Mammary epithelial cell (primary cell): ENCODE measurements at places on chromosomes 1 and 21. TPM values are rescaled to one million over a fixed set of nuclear protein-coding genes. Genes with fewer than 3 reads are reported as not detected.

DNA sequence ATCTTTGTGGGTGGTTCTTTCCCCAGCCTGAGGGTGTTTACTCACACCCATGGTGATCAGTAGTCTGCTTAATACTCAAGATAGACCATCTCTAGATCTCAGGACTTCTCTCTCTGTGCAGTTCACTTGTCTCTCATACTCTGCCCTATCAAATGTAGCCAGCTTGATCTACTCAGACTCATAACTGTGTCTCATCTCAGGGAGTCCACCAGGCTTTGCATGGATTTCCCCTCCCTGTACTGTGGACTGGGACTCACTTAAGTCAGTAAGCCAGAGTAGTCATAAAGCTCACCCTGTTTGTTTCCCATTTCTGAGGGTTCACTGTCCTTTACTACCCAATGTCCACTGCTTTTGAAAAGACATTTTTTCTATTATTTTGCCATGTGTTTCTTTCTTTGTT is 41.8 kb downstream of the LYPLAL1 start:
- peak; percentile 16 for DNase-seq

GRCh38 chr1:172764378-172764777 is 105.5 kb downstream of the FASLG start:
- no peak for DNase-seq

Gene KCNK2
- total RNA-seq: not detected in 2 replicates

Gene KCNJ9
- not detected in 2 replicates for total RNA-seq

DNA sequence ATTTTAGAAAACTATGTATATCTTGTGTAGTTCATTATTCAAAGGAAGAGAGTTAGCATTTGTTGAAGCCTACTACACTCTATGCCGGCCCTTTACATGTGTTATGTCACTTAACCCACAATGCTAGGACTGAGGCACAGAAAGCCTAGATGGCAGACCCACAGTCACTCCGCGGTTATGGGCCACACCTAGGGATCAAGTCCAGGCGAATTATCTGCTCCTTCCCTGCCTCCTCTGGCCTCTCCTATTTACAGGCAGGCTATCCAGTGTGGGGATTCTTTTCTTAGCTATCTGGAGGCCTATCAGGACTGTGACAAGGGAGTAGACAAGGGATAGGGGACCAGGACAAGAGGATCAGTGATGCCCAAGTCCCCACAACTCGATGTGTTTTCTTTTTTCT is 33.0 kb downstream of the IER5 start:
- DNase-seq: no peak

DNA sequence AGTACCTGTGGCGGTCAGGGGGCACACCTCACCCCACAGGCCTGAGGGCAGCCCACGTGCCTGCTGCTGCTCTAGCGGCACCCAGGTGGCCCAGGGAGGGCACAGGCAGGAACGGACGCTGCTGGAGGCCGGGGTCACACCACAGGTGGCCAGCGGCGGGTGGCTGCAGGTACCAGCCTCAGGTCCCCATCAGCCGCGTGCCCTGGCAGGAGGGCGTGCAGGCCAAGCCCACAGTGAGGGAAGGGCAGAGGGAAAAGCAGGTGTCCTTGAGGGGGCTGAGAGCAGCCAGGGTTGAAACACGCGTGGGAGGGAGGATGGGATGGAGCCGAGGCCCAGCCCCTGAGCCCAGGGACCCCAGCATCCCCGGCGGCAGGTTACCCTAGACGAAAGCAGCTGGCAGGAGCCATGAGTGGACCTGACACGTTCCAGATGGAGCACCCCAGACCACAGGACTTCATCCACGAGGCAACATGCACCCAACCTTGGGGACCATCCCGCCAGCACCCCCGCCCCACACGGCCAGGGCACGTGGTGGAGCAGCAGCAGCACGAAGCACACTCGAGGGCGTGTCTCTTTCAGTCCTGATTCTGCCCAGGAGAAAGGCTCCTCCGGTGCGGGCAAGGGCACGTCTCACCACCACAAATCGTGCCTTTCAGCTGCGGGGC is 3.7 kb downstream of the SLC19A1 start:
- no peak for DNase-seq

DNA sequence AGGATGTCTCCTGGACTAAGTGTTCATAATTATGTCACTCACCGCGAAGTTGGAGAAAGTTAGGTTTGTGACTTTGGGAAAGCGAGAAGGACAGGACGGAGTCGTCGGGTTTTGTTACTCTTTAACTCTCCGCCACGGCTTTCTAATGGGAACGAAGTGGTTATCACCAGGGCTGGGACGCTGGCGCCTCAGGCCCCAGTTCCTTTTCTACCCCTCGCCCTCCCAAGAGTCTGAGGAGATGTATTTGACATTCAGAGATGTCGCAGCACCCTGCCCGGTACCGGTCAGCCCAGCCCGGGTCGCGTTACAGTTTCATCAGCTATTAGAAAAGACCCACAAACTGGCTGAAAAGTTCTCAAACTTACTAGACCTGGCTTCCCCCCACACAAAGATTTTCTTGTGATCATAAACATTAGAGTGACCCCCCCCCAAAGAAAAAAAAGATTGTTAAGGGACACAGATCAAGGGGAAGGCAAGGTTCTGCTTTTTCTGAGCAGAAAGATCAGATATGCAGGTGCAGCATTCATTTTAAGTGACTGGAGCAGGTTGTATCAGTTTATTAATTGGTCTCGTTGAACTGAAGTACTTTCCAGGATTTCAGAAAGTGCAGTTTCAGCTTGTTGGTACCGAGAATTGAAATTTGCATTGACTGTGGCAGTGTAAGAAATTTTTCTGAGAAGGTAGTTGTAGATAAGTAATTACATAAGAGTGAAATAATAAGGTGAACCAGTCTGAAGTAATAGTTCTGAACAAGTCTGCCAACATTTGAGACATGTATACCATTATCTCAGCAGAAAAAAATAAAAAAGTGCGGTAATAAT is 859 bp upstream of the ZBTB18 start:
- DNase-seq: no peak

- no peak for DNase-seq
These were observed 7.3 kb upstream of the TINAGL1 start for GRCh38 chr1:31568895-31569595.

DNA sequence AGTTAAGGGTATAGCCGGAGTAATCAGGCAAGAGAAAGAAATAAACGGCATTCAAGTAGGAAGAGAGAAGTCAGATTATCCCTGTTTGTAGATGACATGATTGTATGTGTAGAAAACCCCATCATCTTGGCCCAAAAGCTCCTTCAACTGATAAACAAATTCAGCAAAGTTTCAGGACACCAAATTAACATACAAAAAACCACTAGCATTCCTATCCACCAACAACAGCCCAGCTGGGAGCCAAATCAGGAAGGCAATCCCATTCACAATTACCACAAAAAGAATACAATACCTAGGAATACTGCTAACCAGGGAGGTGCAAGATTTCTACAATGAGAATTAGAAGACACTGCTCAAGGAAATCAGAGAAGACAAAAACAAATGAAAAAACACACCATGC is 45.3 kb downstream of the MAST2 start:
- DNase-seq: no peak

- no peak for DNase-seq
These were observed 1.7 kb downstream of the PKNOX1 start for GRCh38 chr21:42975886-42976608.

Gene GBP3
- total RNA-seq: 27.2 TPM

DNA sequence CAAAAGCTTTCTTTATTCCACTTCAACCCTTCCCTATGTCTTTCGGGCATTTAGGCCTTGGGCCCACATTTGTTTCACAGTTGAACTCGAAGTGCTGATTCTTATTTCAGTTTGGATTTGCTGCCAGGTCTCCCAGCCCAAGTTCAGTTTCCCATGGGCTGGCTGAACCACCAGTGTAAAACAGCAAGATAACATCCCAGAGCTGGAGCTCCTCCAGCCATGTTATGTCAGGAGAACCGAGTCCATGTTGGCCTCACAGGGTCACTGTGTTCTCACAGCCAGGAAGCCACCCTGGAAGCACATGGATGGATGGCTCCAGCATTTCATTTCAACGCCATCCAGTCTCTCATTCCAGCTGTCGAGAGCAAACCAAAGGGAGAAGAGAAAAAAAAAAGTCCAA is 45.2 kb upstream of the RXRG start:
- no peak for DNase-seq

DNA sequence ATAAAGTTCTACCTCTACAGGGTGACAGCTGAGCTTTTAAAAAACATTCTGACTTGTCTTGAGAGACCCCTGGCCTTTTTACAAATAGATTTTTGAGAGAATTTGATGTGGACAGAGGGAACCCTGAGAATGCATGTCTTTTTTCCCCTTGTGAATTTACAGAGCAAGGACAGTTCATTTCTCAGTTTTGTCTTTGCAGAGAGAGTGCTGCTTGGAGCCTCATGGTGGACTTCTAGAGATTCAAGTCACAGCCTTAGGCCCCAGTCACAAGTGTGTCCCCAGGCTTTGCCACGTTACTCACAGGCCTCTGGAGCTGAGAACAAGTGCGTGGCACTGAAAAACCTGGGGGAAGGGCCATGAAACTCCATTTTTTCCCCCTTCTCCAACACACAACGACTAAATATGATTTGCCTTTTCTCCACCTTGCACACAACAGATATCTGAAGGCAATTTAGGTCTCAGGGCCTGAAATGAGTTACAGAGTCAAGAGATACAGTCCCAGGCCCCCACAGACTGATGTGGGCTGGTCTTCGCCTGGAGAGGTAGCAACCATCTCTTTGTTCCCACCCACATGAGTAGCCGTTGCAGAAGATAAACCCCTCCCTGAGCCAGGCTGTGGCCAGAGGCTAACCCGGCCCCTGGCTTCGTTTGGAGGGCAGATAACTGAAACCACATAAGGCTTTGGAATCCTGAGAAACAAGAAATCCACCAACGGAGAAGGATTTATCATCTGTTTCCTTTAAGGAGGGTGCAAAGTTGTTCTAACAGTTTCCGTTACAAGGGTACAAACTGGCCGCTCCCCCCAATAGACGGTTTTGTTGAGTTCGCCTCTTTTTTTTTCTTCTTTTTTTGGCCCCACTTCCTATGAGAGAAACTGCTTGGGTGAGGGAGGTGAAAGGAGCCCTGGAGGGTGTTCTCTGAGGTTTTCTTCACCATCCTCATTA is 1.0 kb upstream of the PIGV start:
- peak; percentile 46 for DNase-seq

DNA sequence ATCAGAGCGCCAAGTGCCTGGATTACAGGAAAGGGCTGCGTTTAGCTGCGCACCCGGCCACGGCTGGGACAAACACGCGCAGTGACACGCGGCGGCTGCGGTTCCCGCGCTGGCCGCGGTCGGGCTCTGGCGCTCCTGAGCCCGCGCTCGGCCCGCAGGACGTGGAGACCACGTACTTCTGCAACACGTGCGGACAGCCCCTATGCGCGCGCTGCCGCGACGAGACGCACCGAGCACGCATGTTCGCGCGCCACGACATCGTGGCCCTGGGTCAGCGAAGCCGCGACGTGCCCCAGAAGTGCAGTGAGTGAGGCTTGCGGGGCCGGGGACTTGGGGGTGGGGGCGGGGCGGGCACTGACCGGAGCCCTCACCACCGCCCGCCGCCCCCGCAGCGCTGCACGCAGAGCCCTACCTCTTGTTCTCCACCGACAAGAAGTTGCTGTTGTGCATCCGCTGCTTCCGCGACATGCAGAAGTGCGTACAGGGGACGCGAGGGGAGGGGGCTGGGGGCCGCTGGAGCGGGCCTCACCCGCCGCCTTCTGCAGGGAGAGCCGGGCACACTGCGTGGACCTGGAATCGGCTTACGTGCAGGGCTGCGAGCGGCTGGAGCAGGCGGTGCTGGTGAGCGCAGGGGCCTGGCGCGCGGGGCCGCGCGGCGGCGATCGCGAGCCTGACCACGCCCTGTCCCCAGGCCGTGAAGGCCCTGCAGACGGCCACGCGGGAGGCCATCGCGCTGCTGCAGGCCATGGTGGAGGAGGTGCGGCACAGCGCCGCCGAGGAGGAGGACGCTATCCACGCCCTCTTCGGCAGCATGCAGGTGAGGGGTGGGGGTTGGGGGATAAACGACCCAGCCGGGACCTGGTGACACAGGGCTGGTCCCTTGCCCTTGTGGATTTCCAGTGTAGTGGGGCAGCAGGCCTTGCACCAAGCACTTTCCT is 3.1 kb downstream of the RNF207 start:
- no peak for DNase-seq

Gene IL12RB2
- 11.5 TPM for total RNA-seq

- no peak for DNase-seq
These were observed 241.1 kb upstream of the B3GALT2 start for GRCh38 chr1:193427524-193427923.

DNA sequence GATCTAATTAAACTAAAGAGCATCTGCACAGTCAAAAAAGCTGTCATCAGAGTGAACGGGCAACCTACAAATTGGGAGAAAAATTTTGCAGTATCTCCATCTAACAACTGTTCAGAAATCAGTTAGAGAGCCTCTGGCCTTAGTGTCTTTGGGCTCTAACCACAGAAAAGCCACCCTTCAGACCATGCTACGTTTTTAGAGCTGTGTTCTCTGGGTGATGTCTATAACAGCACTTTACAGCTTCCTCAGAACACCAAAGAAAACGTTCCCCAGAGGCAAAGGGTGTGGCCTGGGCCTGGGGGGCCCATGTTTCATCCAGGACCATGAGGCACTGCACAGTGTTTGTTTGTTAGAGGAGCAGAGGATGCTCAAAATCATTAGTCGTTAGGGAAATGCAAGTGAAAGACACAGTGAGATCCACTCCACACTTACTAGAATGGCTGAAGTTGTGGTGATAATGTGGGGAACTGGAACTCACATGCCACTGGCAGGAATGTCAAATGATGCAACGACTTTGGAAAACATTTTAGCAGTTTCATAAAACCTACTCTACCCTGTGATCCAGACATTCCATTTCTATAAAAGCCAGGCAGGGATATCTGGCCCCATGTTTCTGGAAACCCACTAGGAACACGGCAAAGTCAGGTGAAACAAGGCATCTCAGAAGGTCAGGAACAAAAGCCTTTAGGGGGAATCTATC is 250.4 kb upstream of the HOOK1 start:
- no peak for DNase-seq

- DNase-seq: no peak
These were observed 176.7 kb downstream of the TRIM33 start for GRCh38 chr1:114334297-114334696.

DNA sequence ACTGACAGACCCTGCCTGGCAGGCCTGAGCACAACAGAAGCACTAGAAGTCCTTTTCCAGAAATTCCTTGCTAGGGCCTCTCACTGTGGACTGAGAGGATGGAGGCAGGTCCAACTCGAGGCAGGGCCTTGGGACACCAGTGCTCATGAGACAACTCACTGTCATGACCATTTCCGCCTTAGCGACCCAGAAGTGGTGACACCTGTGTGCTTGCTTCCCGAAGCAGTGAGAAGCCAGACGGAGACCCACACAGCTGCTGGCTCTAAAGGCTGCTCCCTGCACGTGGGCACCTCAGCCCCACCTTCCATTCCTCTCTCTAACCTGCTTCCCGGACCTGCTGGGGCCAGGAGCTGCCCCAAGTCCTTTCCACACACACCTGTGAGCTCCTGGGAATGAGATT is 33.0 kb downstream of the KCNC4 start:
- no peak for DNase-seq

GRCh38 chr1:231241750-231242149 is 738 bp downstream of the GNPAT start:
- peak; percentile 26 for DNase-seq
